ENCODE measurements at places on chromosomes 12 and 14.

- peak; percentile 97 for DNase-seq
Observed at GRCh38 chr14:36856095-36856878, 194.6 kb downstream of the PAX9 start.

DNA sequence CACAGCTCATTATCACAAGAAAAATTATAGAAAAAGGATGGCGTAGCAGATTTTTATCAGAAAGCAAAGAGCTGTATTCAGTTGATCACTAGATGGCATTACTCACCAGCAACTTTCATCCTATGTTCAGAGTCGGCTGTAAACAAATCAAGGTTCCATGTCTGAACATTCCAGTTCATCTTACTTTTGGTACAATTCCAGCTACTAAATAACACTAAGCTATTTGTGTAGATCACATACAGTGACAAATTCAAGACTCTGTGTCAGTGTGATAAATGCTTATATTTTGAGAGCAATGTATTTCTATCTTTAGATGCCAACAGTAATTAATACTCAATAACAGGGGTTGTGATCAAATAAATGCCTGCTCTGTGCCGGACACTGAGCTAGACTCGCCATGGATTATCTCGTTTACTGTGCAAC lies 30.1 kb downstream of the NRDE2 start:
- peak; percentile 45 for DNase-seq

- no peak for DNase-seq
Observed at GRCh38 chr12:75366629-75367028, 24.3 kb upstream of the GLIPR1L2 start.

DNA sequence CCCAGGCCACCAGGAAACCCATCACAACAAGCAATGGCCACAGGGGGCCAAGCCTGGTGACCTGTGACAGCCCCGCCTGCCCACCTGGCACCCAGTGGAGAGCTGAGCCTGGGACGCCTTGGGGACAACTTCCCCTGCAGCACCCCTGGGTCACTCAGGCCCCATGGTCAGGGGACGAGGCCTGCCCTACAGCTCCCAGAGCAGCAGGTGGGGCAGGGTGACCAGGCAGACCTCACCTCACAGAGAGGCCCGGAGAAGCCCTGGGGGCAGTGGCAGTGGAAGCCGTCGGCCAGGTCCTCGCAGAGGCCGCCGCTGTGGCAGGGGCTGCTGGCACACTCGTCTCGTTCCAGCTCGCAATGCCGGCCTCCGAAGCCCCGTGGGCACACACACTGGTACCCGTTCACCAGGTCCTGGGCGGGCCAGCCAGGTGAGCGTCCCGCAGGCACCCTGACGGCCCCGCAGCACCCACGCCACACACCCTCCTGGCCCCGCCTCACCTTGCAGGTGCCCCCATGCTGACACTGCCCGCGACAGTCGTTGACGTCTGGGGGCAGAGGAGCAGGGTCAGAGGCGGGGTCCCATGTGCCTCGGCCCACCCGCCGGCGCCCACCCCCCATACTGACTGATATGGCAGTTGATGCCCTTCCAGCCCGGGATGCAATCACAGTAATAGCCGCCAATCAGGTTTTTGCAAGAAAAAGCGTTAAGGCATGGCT lies 18.1 kb downstream of the JAG2 start:
- no peak for DNase-seq

DNA sequence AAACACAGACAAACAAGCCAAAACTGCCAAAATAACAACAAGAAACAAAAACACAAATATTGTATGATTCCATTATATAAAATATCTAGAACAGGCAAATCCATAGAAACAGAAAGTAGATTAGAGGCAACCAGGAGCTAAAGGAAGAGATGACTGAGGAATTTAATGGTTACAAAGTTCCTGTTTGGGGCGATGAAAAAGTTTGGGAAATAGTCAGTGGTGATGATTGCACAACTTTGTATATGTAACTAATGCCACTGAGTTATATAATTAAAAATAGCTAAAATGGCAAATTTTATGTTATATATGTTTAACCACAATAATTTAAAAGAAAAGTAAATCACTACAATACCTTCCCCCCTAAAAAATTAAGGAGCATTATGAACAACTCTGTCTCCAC lies 24.5 kb downstream of the GNPTAB start:
- no peak for DNase-seq

- no peak for DNase-seq
Observed at GRCh38 chr12:131921866-131922769, 7.0 kb upstream of the PUS1 start.

- DNase-seq: no peak
Observed at GRCh38 chr12:18595412-18595811, 142.4 kb downstream of the PLCZ1 start.

- no peak for DNase-seq
Observed at GRCh38 chr12:126726481-126727217, 1540.3 kb upstream of the TMEM132C start.

- no peak for DNase-seq
Observed at GRCh38 chr12:120438495-120439198, 734 bp downstream of the COX6A1 start.

- DNase-seq: no peak
Observed at GRCh38 chr12:94829552-94829951, 173.9 kb downstream of the NDUFA12 start.

- no peak for DNase-seq
Observed at GRCh38 chr12:7642876-7643309, 22.8 kb downstream of the APOBEC1 start.

DNA sequence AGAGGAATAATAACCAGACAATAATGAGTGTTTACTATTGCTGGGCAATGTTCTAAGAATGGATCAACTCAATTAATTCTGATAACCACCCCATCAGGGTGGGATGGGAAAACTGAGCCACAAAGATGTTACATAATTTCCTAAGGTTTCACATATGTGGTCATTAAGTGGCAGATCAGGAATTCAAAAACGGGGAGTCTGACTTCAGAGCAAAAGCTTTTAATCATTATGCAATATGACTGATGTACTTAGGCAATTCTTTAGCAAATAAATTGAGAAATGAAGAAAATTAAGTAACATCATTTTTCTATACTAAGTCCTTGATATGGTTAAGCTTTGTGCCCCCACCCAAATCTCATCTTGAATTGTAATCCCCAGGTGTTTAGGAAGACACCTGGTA lies 53.4 kb downstream of the PLCZ1 start:
- DNase-seq: no peak

GRCh38 chr14:103456167-103456835 lies 66.3 kb downstream of the CKB start:
- DNase-seq: no peak

- peak; percentile 46 for DNase-seq
Observed at GRCh38 chr14:99229654-99230207, 42.3 kb downstream of the BCL11B start.

All from NCI-H510A treated with DMSO at 0.1 percent for 48 hours (cell line).